ENCODE measurements at places on chromosomes 13 and 19.
A peak's percentile ranks its signal among the peaks of the same experiment; 100 is the strongest.

DNA sequence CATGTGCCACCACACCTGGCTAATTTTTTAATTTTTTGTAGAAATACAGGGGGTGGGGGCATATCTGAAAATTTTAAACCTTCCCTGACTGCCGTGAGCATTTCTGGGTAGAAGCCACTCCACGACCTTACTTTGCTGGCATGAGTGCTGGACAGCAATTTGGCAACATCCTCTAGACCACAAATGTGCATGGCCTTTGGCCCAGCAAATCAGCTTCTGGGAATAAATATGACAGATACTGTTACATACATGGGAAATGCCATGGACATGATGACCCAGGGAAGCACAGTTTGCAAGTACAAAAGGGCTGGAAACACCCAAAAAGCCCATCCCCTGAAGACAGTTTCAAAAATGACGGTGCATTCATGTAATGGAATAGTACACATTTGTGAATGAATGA lies 3.2 kb upstream of the PVR start:
- DNase-seq, result no peak

GRCh38 chr19:49157445-49158224 lies at the start of gene TRPM4:
TRPM4 (plus strand) TSS chr19:49157792; CDS start chr19:49157867, 75 bp downstream.
- peak; percentile 80 for DNase-seq

DNA sequence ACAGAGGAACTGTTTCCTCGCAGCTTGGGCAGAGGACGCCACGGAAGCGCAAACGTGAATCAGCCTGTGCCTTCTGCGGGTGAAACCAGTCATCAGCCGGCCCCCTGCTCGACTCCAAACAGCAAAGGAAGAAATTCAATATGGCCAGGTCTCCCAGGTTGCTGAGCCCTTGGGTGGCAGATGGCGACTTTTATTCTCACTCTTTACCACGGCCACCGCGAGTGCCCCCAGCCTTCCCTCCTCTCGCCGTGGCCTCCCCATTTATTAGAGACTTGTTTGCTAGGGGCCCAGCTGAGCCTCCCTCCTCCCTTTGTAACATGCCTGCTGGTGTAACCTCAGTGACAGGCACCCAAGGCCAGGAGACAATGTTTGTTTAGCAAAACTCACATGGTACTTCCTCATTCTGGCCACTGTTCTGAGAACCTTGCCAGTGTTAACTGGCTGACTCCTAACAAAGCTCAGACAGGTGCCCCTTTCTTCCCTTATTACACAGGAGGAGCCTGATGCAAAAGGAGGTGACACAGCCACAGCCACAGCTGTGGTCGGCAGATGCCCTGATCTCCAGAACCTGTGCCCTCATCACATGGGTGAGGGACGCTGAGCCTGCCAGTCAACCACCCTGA lies 5.8 kb downstream of the RAB20 start:
- no peak for DNase-seq

- no peak for DNase-seq
Observed at GRCh38 chr13:47252627-47253026, 355.8 kb upstream of the HTR2A start.

GRCh38 chr19:22533761-22534160 lies 100.4 kb upstream of the ZNF492 start:
- no peak for DNase-seq

DNA sequence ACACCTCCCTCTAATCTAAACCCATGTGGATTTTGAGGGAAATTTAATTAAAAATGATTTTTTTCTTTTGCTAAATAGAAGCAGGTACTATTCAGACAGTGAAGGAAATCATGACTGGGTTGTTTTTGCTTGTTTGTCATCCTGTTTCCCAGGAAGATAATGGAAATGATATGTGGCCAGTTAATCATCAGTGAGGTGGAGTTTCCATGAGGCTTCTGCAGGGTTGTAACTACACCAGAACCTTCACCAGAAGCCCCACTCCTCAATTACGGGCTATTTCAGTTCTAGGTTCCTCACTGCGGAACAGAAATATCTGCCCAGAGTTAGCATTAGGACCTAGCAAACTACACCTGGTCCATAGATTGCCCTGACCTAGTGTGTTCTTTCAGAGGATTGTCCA lies 394.0 kb downstream of the DLEU7 start:
- no peak for DNase-seq

GRCh38 chr19:5434970-5435641 lies 20.1 kb upstream of the ZNRF4 start:
- peak; percentile 78 for DNase-seq

DNA sequence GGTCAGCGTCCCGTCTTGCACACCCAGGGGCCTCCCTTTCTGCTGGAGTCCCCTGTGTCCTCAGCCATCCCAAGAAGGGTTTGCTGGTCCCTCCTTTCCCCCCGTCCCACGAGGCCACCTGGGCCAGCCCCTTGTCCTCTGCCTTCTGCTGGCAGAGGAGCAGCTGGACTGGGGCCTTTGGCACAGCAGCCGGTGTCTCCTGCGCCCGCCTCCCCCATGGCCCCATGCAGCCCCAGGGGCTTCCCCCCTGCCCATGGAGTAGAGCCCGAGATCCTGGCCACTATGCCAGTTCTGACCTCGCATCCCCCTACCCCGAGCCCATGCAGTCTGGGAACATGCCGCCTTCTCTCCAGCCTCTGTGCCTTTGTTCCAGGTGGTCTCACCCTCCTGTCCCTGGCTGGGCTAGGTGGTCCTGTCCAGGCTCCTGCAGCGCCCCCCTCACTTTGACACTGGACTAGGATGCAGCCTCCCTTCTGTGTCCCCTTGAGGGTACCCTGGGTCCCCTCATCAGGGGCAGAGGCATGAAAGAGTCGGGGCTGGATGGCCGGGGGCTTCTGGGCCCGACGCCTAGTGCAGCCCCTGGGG lies 5.7 kb upstream of the GARIN5A start:
- no peak for DNase-seq

- DNase-seq, result no peak
Observed at GRCh38 chr19:7301525-7301924, 7.3 kb upstream of the INSR start.

- DNase-seq, result no peak
Observed at GRCh38 chr13:95226476-95226875, 74.8 kb downstream of the ABCC4 start.

DNA sequence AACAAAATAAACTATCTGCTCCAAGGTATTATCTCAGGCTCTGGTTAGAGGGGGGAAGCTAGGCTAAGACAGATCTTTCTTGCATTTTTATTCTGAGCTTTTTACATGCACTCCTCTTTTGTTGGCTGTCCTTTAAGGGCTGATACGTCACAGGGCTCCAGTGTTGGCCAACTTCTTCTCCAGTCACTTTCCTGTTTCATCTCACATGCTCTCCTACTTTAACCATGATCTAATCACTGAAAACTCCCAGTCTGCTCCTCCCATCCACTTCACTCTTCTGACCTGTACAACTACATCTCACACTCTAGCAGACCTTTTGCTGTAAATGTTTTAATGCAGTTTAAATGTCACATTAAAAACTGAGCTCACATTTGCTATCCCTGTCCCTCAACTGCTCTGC lies 510.0 kb upstream of the KLF12 start:
- DNase-seq, result no peak

DNA sequence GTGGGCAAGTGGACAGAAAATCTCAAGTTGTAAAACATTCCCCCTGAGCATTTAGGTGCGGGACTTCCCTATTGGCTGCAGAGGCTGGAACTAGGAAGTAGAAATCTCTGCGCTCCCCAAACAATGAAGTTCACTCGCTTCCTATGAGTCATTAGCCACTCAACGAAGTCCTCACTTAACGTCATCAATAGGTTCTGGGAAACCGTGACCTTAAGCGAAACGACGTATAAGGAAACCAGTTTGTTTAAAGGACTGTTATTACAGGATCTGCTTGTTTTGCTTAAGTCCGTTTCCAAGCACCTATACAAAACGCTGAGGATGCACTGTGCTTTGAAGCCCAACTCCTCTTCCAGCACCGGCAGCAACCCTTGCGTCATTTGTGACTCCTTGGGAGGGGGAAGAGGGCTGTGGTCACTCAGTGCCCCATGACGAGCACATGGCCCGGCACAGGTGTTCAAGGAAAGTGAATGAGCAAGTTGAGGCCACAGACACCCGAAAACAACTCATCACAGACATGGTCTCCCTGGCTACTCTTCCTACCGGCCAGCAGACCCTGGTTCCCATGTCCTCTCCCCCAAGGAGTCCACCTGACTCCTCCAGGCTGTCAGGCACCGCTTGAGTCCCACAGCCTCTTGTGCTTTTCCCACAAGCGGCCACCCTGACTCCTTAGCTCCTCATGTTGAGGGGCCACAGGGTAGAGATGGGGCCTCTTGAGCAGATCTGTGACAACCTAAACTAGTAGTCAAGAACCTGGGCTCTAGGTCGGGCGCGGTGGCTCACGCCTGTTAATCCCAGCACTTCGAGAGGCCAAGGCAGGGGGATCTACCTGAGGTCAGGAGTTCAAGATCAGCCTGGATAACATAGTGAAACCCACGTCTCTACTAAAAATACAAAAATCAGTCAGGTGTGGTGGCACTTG lies 4.8 kb downstream of the RPS16 start:
- peak; percentile 98 for DNase-seq

Data from RKO (cell line).